ENCODE measurements at places on chromosomes 6 and 20.

DNA sequence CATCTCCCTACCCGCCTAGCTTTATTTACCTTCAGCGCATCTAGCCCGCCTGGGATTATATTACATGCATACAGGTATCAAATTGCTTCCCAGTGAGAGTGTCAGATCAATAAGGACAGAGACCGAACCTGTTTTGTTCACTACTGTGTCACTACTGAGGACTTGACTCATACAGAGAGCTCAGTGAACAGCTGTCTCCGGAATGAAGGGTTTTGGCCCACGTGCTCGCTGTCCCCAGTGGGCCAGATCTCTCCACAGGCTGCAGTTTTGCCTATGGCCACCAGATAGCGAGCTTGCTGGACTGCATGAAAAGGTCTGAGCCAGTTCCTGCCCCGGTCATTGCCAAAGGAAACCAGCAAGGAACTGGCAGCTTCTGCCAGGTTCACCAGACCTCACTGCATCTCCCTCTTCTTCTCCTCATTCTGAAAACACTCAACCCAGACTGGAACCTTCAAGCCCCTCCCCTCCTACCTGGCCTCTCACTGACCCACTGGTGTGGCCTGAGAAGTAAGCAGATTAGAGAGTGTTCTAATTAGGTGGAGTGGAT lies 150.8 kb downstream of the ZMYND8 start:
- DNase-seq: peak; percentile 38

GRCh38 chr20:56002908-56003800 lies 2.2 kb downstream of the CBLN4 start:
- DNase-seq: no peak

DNA sequence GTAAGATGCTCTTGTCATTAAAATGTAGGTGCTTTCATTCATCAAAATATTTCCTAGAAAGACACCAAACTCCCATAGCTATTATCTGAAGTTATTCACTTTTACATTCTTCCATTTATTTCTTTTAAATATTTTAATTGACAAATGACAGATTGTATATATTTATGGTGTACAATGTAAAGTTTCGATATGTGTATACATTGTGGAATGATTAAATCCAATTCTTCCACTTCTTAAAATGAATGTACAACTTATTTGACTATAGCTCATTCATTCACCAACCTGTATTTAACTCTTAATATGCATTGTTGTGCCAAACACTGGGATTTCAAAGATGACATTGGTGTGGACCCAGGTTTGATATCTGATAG lies 41.0 kb downstream of the CCN2 start:
- DNase-seq: no peak

DNA sequence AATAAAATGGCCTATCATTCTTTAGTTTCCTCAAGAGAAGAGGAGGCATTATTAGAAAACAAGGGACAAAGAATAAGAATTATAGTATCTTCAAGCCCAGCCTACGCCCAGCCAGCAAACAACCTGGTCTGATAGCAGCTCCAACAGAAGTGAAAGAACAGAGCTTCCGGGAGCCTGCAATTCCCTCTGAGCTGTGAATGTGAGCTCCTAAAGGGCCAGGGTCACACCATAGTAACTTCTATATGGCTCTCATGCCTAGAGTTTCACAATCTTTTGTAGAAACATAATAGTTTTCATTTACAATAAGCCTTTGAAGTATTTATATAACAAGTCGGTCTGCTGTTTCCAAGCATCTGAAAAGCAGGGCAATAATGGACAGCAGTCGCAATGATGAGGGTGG lies 116.5 kb downstream of the SMLR1 start:
- no peak for DNase-seq

DNA sequence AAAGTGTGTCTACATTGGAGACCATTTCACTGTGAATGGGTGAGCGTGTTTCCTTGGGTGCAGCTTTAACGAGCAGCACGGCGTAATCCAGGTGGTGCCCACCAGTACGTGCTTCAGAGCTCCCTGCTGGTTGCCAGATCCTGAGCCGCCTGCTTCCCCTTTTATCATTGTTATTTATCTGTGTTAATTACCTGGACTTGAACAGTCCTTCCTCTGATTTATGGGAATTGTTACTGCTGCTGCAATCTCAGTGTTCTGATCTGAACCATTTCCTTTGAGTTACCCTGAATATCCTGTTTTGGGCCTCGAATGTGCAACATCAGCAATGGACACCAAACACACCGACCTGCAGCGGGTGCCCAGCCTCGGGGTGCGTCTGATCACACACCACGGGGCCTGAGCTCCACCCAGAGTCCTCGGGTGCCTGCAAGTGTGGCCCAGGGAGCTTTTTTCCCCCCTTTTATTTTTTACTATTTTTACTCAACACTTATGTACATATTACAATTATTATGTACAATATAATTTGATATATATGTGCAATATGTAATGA lies 81.3 kb downstream of the RPP40 start:
- no peak for DNase-seq

DNA sequence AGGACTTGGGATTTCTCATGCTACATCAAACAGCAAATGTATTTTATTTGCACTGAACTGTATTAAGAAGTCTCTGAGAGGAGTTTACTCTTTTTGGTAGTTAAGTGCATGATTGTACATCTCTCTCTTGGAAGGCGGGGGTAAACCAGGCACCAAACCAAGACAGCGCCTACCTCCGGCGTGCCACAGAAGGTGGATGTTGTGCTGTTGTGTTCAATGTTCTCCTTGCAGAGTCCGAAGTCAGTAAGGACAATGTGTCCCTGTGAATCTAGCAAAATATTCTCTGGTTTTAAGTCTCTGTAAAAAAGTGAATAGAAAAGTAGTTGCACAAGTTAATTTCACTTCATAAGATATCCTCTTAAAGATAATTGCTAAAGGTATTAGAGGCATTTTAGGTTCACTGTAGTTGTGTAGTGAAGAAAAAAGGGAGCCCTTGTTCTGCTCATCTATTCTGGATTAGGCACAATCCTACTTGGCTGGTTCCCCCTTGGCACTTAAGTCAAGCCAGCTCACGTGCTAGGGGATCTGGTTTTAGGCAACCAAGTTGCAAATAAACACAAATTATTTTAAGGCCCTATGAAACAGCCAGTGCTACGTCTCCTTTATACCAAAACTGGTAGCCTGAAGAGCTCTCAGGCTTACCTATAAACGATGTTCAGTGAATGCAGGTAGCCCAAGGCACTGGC lies 119.7 kb upstream of the SLC2A12 start:
- DNase-seq: no peak

GRCh38 chr6:130178692-130179091 lies 44.1 kb downstream of the SAMD3 start:
- no peak for DNase-seq

- DNase-seq: no peak
Measured at GRCh38 chr6:163837691-163838431, 423.3 kb downstream of the QKI start.

GRCh38 chr20:38271608-38272120 lies 11.1 kb upstream of the KIAA1755 start:
- DNase-seq: no peak

DNA sequence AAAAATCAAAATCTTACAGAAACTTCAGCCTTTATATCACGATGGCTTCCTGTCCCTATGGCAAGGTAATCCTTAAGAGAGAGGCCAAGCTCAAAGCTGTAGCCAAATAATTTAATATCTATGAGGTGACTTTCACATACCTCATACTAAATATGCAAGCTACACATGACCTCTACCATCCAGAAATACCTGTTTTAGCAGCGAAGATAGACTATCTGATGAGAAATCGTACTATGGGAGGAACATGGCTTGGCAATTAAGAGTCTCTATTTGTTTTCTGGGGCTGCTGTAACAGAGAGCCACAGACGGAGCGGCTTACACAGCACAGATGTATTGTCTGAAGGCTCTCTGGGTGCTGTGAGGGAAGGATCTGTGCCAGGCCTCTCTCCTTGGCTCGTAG lies 31.0 kb upstream of the SALL4 start:
- DNase-seq: no peak

DNA sequence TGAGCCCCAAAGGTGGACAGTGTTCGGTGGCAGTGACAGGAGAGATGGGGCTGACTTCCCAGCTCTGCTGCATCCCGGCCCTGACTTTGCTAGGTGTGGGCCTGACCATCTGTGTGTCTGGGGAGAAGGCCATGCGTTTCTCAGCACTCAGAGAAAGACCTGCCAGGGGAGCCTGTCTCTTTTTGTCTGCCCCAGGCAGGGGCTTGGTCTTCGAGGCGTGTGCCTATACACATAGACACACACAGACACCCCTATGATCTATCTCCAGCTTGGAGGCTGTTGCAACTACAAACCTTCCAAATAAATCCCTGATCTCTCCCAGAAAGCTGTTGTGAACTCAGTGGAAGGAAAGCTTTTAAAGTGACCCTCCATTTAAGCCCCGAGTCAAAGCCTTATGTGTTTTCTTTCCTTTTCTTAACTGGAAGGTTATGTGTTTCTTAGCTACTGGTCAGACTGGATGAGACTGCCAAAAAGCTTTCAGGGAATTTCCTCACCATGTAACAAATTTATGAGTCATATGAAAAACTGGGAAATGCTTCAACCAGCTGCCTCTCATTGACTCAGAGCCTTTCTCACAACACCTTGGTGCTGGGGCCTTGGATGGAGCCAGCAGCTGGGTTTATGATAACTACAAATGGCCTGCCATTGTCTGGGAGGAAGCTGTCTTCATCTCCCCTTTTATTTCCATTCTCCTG lies 102.6 kb downstream of the CDC5L start:
- DNase-seq: no peak

DNA sequence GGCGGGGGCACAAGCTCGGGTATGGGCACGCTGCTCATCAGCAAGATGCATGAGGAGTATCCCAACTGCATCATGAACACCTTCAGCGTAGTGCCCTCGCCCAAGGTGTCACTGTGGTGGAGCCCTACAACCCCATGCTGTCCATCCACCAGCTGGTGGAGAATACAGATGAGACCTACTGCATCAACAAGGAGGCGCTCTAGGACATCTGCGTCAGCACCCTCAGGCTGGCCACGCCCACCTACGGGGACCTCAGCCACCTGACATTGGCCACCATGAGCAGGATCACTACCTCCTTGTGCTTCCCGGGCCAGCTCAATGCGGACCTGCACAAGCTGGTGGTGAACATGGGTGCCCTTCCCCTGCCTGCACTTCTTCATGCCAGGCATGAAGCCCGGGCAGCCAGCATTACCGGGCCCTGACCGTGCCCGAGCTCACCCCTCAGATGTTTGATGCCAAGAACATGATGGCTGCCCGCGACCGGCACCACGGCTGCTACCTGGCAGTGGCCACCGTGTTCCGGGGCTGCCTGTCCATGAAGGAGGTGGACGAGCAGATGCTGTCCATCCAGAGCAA lies 12.8 kb downstream of the GABRR2 start:
- no peak for DNase-seq

DNA sequence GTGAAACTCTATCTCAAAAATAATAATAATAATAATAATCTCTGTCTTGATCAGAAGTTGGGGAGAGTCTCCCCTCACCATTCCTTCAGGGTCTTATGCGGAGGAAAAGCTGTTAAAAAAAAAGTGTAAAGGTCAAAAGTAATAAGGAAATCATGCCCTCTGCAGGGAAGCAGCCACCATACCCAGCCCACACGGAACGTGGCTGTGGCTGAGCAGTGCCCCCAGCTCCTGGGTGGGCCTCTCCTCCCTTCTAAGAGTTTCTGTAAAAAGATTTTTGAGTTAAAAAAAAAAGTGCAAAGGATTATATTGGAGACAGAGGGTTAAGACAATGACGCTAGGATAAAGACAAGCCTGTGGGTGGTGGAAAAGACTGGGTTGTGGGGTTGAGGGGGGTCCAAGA lies 29.3 kb upstream of the ITCH start:
- DNase-seq: no peak

DNA sequence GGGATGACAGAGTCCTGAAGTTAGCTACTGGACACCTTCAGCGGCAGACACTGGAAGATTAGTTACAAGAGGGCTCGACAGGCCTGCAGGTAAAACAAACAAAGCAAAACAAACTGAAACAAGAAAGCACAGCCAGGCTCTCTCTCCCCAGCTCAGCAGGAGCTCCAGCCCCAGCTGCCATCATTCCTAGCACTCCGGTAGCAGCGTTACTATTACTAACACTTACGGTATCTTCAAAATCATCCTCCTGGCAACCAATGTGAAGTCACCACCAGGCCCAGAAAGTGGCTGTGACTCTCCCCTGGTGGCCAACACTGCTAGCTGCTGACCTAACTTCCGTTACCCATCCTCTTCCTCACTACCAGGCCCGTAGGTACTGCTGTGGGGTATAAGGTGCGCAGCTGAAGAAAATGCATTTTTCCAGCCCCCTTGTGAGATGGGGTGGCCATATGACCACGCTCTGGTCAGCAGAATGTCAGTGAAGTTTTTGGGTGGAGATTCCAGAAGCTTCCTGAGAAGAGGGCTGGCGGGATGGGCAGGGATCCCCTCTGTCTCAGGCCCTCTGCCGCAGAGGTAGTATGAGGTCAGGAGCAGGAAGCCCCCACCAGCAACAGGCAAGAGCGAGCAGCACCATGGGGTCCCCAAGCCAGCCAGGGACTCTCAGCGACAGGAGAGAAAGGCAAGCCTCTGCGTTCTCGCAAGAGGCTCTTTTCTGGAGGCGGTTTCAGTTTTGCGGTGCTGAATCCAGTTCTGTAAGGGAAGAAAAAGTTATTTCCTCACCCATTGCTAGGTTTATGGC lies 37.4 kb upstream of the TBXT start:
- DNase-seq: no peak

DNA sequence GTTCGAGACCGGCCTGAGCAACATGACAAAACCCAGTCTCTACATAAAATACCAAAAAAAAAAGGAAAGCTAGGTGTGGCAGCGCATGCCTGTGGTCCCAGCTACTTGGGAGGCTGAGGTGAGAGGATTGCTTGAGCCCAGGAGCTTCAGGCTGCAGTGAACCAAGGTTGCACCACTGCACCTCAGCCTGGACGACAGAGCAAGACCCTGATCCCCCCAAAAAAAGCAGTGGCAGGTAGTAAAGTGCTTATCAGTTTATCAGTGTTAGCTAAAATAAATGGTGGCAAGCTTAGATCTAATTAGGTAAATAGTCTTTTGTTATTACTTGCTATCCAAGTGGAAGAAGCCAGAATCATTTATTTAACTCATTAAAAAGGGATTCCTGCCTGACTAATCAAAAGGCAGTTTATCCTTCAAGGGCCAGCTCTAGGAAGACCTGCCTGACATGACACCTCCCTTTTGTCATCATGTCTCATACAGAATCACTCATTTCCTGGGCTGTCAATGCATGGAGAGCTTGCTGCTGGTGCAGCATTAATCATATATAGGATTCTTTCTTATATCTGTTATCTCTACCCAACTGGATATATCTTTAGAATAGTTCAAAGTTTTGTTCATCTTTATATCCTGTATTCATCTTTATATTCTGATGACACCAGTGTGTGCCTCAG lies 9.6 kb downstream of the DSTN start:
- no peak for DNase-seq

DNA sequence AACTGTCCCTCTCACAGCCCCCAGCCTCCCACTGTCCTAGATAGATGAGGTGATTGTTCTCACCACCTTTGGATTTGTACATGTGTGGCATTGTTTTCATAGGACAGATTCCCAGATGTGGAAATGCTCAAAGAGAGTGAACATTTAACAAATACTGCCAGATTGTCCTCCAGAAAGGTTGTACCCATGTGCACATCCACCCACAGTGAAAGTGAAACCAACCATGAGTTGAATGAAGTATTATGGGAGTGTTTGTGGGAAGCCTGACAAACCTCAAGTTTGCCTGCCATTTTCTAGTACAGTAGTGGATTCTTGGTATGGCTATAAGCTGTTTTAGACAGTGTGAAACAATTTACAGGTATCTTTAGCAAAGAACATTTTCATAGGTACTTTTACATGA lies 42.7 kb downstream of the ANKRD6 start:
- DNase-seq: no peak

All from HL-60 (cell line).